ENCODE measurements at places on chromosomes 2 and 18.

DNA sequence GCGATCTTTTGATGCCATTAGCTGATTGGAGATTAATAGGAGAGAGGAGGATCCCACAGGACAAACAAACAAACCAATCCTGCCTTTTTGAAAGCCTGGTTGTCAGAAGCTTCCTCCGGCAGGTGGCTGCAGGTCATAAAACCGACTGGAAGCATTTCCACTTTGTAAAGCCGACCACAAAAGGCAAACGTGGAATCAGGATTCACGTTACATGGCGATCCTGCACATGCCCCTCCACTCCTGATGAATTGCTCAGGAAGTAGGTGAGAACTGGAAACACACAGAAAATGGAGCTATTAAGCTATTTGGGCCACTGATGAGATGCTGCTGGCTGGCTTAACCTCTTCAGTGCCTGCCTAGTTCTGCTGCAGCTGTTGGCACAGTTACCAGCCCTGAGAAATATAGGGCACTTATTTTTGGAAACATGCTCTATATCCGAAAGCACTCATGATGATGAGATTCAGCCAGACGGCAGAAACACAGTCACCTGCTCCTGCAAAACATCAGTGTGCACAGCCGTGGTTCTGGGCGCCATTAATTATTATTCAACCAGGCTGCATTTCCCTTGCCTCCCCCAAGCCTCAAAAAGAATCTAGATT, 110.3 kb upstream of the ST6GAL2 start:
- DNase-seq: no peak

- no peak for DNase-seq
Observed at GRCh38 chr2:48345176-48345575, 184.8 kb upstream of the STON1 start.

DNA sequence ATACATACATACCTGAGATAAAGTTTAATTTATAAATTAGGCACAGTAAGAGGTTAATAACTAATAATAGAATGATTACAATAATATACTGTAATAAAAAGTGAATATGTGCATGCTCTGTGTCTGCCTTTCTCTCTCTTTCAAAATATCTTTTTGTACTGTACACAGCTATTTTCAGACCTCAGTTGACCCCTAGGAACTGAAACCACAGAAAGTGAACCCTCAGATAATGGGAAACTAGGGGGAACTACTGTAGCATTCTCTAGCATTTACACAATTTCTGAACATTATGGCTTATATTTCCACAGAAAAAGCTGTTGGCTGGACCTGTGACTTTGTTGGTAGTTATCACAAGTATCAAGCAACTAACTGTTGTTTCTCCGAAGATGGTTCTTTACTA, 25.9 kb downstream of the WDR75 start:
- DNase-seq: no peak

DNA sequence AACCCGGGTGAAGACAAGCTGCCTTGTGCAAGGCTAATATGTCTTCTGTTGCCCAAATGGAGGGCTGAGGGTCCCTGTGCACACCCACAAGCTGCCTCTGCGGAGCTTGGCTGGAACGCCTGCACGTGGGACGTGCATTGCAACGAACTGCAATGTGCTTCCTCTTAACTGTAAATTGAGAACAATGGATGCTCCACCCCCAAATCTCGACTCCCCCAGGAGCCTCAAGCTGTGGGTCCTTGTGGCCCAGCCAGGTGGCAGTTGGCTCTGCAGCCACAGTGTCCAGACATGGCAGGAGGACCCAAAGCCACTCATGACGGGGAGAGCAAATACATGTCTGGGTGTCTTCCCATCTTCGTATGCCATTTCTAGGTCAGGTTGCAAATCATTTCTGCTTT, 90.1 kb downstream of the TWIST2 start:
- DNase-seq: no peak

- no peak for DNase-seq
Observed at GRCh38 chr2:41914936-41915335, 132.9 kb upstream of the PKDCC start.
